ENCODE measurements at places on chromosomes 6 and 20.
A peak's percentile ranks its signal among the peaks of the same experiment; 100 is the strongest.

GRCh38 chr6:2546901-2547300 is 203.8 kb downstream of the MYLK4 start:
- peaks cover 5% of the 10 kb centered on the region for H3K4me1 ChIP-seq
- H3K27me3 ChIP-seq: no peaks in the 10 kb centered on the region
- H3K4me3 ChIP-seq: no peak overlapping the region
- no peak overlapping the region for H3K27ac ChIP-seq
- DNase-seq: no peak

GRCh38 chr6:36493319-36493718 is 50.5 kb downstream of the KCTD20 start:
- H3K36me3 ChIP-seq: peaks cover 27% of the 10 kb centered on the region
- no peaks in the 10 kb centered on the region for H3K27me3 ChIP-seq
- peaks cover 8% of the 10 kb centered on the region for H3K4me1 ChIP-seq
- no peak overlapping the region for H3K4me3 ChIP-seq
- DNase-seq: no peak
- peak overlapping the region; percentile 80 for H3K27ac ChIP-seq

- no peaks in the 10 kb centered on the region for H3K27me3 ChIP-seq
- H3K27ac ChIP-seq: no peak overlapping the region
- DNase-seq: no peak
Measured at GRCh38 chr20:46035253-46035652, 6.2 kb downstream of the SLC12A5 start.

GRCh38 chr6:155936551-155936950 is 480.9 kb upstream of the NOX3 start:
- no peaks in the 10 kb centered on the region for H3K36me3 ChIP-seq
- H3K27me3 ChIP-seq: no peaks in the 10 kb centered on the region

DNA sequence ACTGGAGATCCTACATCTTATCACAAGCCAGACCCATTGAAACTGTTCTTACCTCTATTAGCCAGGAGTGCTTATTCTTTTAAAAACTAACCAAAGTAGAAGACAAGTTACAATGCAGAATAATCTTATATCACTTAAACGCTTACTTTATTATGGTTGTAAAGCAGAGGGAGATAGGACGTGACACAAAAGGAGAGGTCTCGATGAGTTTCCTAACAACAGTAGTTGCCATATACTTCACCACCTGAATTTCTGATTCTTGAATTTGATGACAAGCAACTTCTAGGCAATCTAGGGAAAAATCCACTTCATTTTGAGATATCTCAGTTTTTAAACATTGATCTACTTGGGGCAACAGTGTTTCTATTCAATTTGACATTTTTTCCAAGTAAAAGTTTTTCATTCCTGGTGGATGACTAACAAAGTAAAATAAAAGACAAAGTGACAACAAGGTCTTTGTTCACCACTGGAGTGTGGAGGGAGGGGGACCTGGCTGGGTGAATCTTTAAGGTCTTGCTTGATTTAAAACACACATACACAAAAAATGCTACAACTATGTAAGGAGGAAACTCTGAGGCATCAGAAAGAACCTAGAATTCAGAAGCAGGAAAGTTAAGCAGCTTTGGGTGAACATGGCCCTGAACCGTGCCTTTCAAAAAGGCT is 110.9 kb downstream of the SMLR1 start:
- no peaks in the 10 kb centered on the region for H3K4me1 ChIP-seq
- no peaks in the 10 kb centered on the region for H3K36me3 ChIP-seq
- no peak overlapping the region for H3K27ac ChIP-seq
- H3K27me3 ChIP-seq: no peaks in the 10 kb centered on the region
- DNase-seq: no peak

DNA sequence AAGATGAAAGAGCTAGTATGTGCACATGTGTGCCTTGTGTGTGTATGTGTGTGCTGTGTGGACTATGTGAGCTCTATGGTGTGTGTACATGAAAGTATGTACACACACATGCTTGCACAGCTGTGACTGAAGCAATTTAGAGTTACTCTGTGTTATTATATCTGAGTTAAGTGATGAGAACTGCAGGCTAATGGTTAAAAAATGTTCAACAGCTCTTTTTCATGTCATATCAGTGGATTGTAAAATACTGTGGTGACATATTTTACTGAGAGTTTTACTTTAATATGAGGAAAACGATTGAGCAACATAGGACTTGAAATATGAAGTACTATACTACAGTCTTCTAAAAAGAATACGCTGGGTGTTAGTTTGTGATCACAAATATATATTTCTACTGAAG is 195.7 kb upstream of the KCNK16 start:
- H3K4me3 ChIP-seq: no peak overlapping the region
- no peak for DNase-seq
- H3K27ac ChIP-seq: no peak overlapping the region
- H3K27me3 ChIP-seq: no peaks in the 10 kb centered on the region
- no peaks in the 10 kb centered on the region for H3K36me3 ChIP-seq
- peaks cover 3% of the 10 kb centered on the region for H3K4me1 ChIP-seq

DNA sequence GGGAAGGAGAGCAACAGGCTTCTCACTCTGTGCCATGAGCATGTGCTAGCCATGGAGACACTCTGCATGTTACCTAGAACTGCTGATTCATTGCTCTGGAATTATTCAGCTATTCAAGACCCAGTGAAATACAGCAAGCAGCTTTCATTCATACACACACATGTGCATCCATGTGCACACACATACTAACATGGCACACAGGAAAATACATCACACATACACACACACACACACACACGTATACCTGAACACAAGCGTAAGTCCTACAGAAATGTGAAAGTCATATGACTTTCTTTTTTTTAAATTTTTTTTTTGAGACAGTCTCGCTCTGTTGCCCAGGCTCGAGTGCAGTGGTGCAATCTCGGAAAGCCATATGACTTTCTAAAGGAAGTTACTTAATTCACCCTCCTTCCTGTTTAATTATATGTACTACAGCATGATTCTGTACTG is 108.2 kb upstream of the NFATC2 start:
- no peak overlapping the region for H3K27ac ChIP-seq
- H3K4me1 ChIP-seq: peaks cover 3% of the 10 kb centered on the region
- no peaks in the 10 kb centered on the region for H3K27me3 ChIP-seq
- no peaks in the 10 kb centered on the region for H3K36me3 ChIP-seq

- H3K36me3 ChIP-seq: no peaks in the 10 kb centered on the region
- DNase-seq: no peak
- H3K4me3 ChIP-seq: no peak overlapping the region
- H3K27me3 ChIP-seq: no peaks in the 10 kb centered on the region
- no peaks in the 10 kb centered on the region for H3K4me1 ChIP-seq
Measured at GRCh38 chr20:45672765-45673164, 2.7 kb upstream of the WFDC11 start.

DNA sequence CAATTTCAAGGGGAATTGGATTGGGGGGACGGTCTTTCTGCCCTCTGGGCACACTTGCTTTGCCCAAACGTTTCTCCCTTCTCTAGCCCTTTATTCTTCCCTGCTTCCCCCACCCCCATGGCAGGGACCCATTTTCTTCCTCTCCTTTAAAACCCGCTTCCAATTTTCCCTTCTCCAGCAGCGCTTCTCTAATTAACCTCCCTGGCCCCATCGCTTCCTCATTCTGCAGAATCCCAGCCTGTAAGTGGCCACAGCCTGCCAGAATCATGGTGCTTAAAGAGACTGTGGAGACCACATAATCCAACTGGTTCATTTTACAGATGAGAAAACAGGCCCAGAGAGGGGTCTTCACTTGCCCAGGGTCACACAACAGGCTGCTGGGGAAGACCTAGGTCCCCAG is 61.4 kb downstream of the CPNE5 start:
- no peaks in the 10 kb centered on the region for H3K36me3 ChIP-seq
- H3K4me3 ChIP-seq: no peak overlapping the region
- no peaks in the 10 kb centered on the region for H3K27me3 ChIP-seq

DNA sequence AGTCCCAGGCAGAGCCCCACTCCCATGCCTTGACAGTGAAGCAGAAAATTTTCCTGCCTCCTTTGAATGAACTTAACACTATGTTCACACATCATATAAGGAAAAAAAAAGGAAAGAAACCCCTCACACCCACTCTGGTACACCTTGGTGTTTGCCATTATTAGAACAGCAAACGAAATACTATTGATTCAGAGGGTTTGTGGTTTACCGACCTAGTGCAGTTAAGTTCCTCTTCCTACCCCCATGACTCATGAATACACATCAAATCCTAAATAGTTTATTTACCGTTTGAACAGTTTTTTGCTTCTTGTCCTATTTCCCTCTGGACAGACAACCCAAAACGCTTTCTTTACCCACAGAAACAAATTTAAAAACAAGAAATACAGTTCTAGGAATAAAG is 237.7 kb downstream of the FOXA2 start:
- DNase-seq: no peak
- no peaks in the 10 kb centered on the region for H3K36me3 ChIP-seq
- H3K27ac ChIP-seq: no peak overlapping the region
- no peak overlapping the region for H3K4me3 ChIP-seq
- no peaks in the 10 kb centered on the region for H3K4me1 ChIP-seq

- H3K27ac ChIP-seq: no peak overlapping the region
- no peaks in the 10 kb centered on the region for H3K36me3 ChIP-seq
- no peak for DNase-seq
Measured at GRCh38 chr6:49692534-49692933, 20.8 kb downstream of the CRISP2 start.

GRCh38 chr6:56756791-56757587 is 114.3 kb upstream of the DST start:
- no peaks in the 10 kb centered on the region for H3K4me1 ChIP-seq
- H3K4me3 ChIP-seq: no peak overlapping the region
- H3K27me3 ChIP-seq: no peaks in the 10 kb centered on the region
- no peak for DNase-seq
- peak overlapping the region; percentile 26 for H3K27ac ChIP-seq

- H3K27me3 ChIP-seq: no peaks in the 10 kb centered on the region
- no peak for DNase-seq
- no peak overlapping the region for H3K4me3 ChIP-seq
- H3K4me1 ChIP-seq: peaks cover 26% of the 10 kb centered on the region
Measured at GRCh38 chr20:35011589-35012226, 56.0 kb downstream of the MYH7B start.

DNA sequence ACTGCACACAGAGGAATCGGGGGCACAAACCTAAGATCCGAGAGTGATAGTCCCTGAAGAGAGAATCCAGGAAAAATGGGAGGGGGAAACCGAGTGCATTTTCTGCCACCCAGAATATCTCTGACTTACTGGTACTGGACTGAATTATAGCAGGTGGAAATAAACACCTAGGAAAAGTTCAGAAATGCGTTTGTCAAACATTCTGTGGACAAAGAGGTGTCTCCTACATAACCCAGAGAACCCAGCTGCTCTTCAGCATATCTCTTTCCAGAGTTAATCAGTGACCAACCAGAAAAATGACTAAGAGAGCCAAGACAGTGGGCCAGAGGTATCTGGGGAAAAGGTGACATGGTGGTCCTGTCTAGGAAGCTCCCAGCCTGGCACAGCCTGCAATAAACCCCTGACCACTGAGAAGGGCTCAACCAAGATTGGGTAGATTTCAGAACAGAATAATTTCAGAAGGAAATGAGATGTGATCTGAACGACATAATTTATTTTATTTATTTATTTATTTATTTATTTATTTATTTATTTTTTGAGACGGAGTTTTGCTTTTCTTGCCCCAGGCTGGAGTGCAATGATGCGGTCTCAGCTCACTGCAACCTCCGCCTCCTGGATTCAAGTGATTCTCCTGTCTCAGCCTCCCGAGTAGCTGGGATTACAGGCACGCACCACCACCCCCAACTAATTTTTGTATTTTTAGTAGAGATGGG is 6.0 kb upstream of the VNN1 start:
- no peaks in the 10 kb centered on the region for H3K27me3 ChIP-seq
- H3K4me3 ChIP-seq: no peak overlapping the region
- no peaks in the 10 kb centered on the region for H3K36me3 ChIP-seq
- no peak overlapping the region for H3K27ac ChIP-seq

GRCh38 chr6:115706324-115706723 is 354.4 kb downstream of the FRK start:
- H3K4me3 ChIP-seq: no peak overlapping the region
- H3K36me3 ChIP-seq: no peaks in the 10 kb centered on the region
- H3K27me3 ChIP-seq: no peaks in the 10 kb centered on the region
- no peak for DNase-seq
- H3K27ac ChIP-seq: no peak overlapping the region

- no peak overlapping the region for H3K27ac ChIP-seq
- peaks cover 22% of the 10 kb centered on the region for H3K4me1 ChIP-seq
- DNase-seq: no peak
- H3K4me3 ChIP-seq: no peak overlapping the region
- no peaks in the 10 kb centered on the region for H3K27me3 ChIP-seq
- no peaks in the 10 kb centered on the region for H3K36me3 ChIP-seq
Measured at GRCh38 chr6:71386215-71386614, 97.6 kb downstream of the OGFRL1 start.

- no peak overlapping the region for H3K27ac ChIP-seq
- peaks cover 18% of the 10 kb centered on the region for H3K4me1 ChIP-seq
- H3K36me3 ChIP-seq: no peaks in the 10 kb centered on the region
- no peaks in the 10 kb centered on the region for H3K27me3 ChIP-seq
- no peak for DNase-seq
- no peak overlapping the region for H3K4me3 ChIP-seq
Measured at GRCh38 chr6:104640761-104641160, 219.0 kb downstream of the HACE1 start.

- peaks cover 19% of the 10 kb centered on the region for H3K36me3 ChIP-seq
- H3K27me3 ChIP-seq: no peaks in the 10 kb centered on the region
- H3K4me3 ChIP-seq: no peak overlapping the region
- no peak overlapping the region for H3K27ac ChIP-seq
- peaks cover 21% of the 10 kb centered on the region for H3K4me1 ChIP-seq
Measured at GRCh38 chr20:35702051-35702823, 3.0 kb downstream of the ROMO1 start.

GRCh38 chr6:44664716-44665115 is 277.2 kb downstream of the CDC5L start:
- H3K36me3 ChIP-seq: no peaks in the 10 kb centered on the region
- H3K4me3 ChIP-seq: no peak overlapping the region
- H3K27me3 ChIP-seq: no peaks in the 10 kb centered on the region
- H3K4me1 ChIP-seq: no peaks in the 10 kb centered on the region

- H3K27ac ChIP-seq: no peak overlapping the region
- no peak for DNase-seq
- no peaks in the 10 kb centered on the region for H3K27me3 ChIP-seq
- H3K36me3 ChIP-seq: no peaks in the 10 kb centered on the region
Measured at GRCh38 chr6:168964138-168964835, 289.4 kb downstream of the THBS2 start.

DNA sequence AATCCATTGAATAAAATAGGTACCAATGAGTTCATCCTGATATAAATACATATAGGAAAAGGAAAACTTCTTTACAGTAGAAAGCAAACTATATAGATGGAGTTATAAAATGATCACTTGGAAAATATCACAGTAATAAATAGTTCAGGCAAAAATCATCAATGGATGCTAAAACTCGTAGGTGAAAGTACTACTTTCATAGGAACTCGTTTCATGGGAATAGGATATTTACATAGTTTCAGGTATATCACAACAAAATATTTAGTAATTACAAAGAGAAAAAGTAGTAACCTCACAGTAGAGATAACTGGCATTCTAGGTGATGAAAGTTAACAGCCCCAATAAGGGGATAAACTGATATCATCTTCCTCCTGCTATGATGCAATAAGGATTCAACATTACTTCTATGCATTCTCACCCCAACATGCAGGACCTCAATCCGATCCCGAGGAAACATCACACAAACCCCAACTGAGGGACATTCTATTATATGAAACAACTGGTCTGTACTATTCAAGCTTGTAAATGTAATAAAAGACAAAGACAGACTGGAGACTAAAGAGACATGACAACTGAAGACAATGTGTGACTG is 13.7 kb downstream of the DDO start:
- H3K4me3 ChIP-seq: no peak overlapping the region
- no peak overlapping the region for H3K27ac ChIP-seq
- no peaks in the 10 kb centered on the region for H3K27me3 ChIP-seq
- DNase-seq: no peak
- peaks cover 13% of the 10 kb centered on the region for H3K4me1 ChIP-seq
